ENCODE measurements at places on chromosomes 5 and 9. TPM values are rescaled to one million over a fixed set of nuclear protein-coding genes. Genes with fewer than 3 reads are reported as not detected.

BRINP1 gene
- not detected for total RNA-seq

NTNG2 gene
- total RNA-seq = 4.7 TPM

IGIP gene
- 5.8 TPM for total RNA-seq

CDO1 gene
- total RNA-seq = 0.72 TPM

SHOC1 gene
- not detected for total RNA-seq

SLC6A18 gene
- total RNA-seq = not detected

UBQLN1 gene
- 66.6 TPM for total RNA-seq

MYMK gene
- not detected for total RNA-seq

FOXD4L6 gene
- total RNA-seq = not detected

ORM2 gene
- not detected for total RNA-seq

ITK gene
- not detected for total RNA-seq

FOXD1 gene
- total RNA-seq = 2.1 TPM

TICAM2 gene
- total RNA-seq = 1.8 TPM

PITX1 gene
- not detected for total RNA-seq

DNAJC25 gene
- 11.6 TPM for total RNA-seq

FCN2 gene
- total RNA-seq = not detected

All from cardiac atrium fibroblast (primary cell).